ENCODE measurements at places on chromosomes 3 and 15. TPM values are rescaled to one million over a fixed set of nuclear protein-coding genes. Genes with fewer than 3 reads are reported as not detected.

CPNE9 gene
- not detected for total RNA-seq

GABRR3 gene
- not detected for total RNA-seq

CCDC9B gene
- total RNA-seq: 61.7 TPM

RNF13 gene
- 35.7 TPM for total RNA-seq

GOLGA6L7 gene
- not detected for total RNA-seq

MUSTN1 gene
- 0.65 TPM for total RNA-seq

DUOXA2 gene
- total RNA-seq: not detected

FAH gene
- total RNA-seq: 25.8 TPM

ADIPOQ gene
- total RNA-seq: not detected

AGBL1 gene
- not detected for total RNA-seq

NOX5 gene
- total RNA-seq: 0.14 TPM

FBXW12 gene
- not detected for total RNA-seq

CILP gene
- total RNA-seq: not detected

COPG1 gene
- 169 TPM for total RNA-seq

PLSCR2 gene
- not detected for total RNA-seq

TTC14 gene
- 11.6 TPM for total RNA-seq

TGM4 gene
- 1.3 TPM for total RNA-seq

GMPPB gene
- 44.5 TPM for total RNA-seq

Measured in foreskin keratinocyte (primary cell).